CD4-positive, alpha-beta T cell treated with Interferon gamma for 1 hour (primary cell): ENCODE measurements at places on chromosomes 3 and 15.

DNA sequence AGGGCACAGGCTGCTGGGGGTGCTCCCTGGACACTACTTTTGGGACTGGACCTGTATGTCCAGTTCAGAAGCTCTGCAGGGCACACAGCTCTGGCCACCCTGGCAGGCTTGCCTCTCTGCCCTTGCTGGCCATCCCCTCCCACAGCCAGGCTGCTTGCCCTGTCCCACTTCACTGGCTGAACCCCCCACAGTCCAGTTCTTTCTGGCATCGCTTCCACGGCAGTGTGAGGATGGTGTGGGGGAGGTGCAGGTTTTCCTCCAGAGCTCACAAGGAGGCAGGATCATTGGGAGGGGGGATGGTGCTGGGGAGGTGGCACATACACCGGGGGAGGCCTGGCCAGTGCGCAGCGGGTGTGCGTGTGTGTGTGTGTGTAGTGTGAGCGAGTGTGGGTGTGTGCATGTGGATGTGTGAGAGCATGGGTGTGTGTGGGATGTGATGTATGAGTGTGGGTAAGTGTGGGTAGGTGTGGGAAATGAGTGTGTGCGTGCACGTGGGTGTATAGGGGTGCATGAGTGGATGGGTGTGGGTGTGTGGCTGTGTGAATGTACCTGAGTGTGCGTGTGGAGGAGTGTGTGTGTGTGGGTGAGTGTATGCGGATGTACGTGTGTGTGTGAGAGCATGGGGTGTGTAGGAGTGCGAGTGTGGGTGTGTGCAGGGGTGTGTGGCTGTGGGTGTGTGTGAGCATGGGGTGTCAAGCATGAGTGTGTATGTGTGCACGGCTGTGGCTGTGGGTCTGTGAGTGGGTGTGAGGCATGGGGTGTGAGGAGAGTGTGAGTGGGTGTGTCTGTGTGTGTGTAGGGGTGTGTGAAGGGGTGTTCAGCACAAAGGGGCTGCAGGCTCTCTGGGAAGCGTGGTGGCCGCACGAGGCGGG is 155.2 kb downstream of the NSMCE3 start:
- no peak for DNase-seq

DNA sequence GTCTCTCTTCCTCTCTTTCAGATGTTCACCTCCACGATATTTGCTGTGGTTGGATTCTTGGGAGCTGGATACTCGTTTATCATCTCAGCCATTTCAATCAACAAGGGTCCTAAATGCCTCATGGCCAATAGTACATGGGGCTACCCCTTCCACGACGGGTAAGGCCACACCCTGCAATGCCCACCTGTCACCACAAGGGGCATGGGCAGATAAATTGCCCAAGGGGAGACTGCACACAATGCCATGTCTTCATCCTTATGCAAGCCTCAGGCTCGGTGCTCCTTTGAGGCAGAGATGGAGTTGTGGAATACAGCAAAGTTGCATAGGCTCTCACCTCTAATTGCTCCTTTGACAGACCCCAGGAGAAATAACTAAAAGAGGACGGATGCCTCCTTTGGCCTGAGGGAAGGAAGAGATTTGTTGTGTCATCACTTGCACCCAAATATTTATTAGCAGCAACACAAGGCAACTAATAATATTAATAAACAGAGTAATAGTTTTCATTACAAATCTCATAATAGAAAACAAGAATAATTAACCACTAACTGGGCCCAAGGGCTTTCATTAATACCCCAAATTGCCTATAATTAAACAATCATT is 13.2 kb downstream of the TM4SF4 start:
- DNase-seq: no peak

DNA sequence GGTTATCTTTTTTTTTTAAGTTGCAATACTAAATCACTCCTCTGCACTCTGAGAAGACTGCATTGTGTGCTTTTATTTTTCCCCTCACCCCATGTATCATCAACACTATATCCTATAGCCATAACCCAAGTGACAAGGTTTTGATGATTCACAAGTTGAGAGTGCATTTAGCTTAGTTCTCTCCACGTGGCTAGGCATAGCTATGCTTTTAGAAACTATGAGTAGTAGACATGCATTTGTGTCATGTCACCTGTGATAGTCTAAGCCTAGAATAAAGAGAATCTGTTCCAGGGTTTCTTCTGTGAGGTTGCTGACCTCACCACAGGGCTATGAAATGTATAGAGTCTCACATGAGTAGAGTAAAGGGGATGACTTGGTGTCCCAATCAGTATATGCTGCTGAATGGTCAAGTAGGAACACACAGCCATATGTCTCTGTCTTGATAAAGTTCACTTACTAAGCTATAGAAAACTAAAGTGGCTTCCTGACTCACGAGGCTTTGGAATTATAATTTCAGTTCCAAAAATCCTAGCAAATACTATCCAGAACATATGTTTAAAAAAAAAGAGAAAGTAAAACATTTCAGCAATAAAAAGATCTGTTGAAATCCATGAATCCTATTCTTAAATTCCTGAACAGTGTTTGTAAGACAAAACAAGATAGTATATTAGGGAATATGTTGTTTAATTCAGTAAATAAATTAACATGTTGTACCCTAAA is 206.3 kb downstream of the LSAMP start:
- no peak for DNase-seq

- DNase-seq: no peak
These were observed 109.2 kb upstream of the ROBO2 start for GRCh38 chr3:76930712-76931111.

- no peak for DNase-seq
These were observed 24.4 kb upstream of the PLA2G4E start for GRCh38 chr15:42045211-42045615.

DNA sequence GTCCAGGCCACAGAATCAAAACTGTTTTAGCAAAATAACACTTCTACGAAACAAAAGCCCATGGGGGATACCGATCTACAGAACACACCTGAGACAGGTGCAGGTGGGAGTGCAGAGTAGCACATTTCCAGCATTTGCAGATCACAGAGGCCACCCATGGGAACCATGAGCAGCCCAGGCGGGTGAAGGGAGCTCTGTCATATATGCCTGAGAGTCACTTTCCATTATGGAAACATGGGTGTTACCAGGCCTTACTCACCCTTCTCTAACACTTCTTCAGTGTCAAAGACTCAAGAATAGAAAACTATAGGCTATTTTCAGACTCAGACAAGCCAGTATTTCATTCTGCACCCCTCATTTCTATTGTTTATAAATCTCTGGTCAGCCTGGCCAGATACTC is 3.5 kb downstream of the PLA1A start:
- no peak for DNase-seq

- no peak for DNase-seq
These were observed 21.7 kb downstream of the ZDHHC3 start for GRCh38 chr3:44954304-44954703.

DNA sequence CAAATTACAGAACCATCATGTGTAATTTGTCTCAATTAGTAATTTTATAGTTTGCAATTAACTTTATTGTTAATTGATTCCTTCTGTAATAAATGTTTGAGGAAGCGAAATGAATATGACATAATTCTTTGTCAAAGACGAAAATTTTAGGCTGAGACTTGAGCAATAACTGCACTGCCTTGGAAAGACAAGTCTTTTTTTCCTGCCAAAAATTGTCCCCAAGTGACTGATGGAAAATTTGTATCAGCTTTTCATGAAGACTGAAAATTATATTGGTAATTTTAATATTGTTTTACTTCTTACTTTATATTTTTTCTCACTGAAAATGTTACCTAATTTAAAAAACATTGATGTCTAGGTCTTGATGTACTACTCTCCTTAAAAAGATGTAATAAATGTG is 622.6 kb downstream of the NLGN1 start:
- DNase-seq: no peak

DNA sequence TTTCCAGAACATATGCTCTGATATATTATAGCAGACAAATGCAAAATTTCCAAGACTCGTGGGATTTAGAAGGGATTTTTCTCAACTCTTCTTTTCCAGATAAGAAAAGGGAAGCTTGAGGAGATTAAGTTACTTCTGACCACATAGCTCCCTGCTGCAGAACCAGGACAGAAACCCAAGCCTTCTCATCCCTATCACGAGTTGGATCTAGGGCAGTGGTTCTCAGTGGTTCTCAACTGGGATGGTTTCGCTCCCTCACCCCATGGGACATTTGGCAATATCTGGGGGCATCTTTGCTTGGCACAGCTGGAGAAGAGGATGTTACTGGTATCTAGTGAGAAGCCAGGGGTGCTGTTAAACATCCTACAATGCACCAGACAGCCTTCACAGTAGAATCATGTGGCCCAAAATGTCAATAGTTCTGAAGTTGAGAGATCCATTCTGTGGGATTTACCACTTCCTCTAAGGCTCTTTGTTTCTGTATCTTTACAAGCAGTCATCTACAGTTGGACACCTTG is 64.2 kb downstream of the LIPC start:
- DNase-seq: no peak

DNA sequence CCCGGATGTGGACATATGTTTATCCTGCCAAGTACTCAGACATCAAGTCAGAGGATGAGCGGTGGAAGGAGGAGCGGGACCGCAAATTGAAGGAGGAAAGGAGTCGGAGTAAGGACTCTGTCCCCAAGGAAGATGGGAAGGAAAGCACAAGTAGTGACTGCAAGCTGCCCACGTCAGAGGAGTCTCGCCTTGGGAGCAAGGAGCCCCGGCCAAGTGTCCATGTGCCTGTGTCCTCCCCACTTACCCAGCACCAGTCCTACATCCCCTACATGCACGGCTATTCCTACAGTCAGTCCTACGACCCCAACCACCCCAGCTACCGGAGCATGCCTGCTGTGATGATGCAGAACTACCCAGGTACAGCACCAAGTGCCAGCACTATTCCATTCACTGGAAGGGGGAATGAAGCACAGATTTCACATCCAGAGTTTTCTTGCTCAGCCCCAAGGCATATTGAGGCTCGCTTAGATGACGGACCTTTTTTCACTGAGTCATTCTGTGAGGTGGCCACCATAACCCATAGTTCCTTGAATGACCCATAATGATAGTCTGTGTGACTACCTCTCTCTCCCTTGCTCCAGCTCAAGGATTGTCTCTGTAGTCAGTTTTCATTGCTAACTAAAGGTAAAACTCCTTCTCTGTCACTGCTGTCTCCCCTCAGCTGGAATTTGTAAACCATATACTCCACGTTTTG is 97.1 kb downstream of the RBPMS2 start:
- no peak for DNase-seq

DNA sequence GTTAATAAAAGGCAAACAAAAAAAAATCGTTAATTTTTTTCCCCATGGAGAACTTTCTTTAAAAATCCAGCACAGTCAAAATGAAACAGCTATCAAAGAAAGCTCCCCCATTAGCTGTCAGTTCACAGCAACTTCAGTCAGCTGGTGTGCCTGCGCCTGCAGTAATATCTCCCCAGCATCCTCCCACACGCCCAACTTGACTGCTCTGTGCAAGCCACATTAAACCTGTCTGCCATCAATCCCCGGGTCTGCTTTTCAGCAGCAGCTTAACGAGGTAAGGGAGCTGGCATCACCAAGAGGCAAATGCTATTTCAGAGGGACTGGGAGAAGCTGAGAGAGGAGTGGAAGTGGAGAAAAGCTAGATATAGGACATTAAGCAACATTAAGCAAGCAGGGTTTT is 337.5 kb downstream of the GAP43 start:
- DNase-seq: no peak

DNA sequence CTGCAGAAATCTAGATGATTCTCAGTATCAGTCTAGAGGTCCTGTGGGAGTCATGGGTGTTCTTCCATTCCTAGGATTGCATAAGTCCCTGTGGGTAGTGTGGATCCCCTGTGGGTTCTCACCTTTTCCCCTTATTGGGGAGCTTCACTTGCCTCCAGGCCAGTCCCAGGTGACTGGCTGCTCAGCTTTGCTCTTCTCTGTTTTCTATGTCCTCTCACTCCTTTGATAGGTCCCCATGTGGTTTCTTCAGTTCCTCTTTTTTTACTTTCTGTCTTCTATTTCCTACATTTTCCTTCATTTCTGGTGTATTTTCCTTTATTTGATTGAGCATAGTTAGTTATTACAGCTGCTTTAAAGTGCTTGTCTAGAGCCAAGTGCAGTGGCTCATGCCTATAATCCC is 10.9 kb downstream of the TEX55 start:
- no peak for DNase-seq

GRCh38 chr3:167172377-167172776 is 207.7 kb downstream of the ZBBX start:
- no peak for DNase-seq

DNA sequence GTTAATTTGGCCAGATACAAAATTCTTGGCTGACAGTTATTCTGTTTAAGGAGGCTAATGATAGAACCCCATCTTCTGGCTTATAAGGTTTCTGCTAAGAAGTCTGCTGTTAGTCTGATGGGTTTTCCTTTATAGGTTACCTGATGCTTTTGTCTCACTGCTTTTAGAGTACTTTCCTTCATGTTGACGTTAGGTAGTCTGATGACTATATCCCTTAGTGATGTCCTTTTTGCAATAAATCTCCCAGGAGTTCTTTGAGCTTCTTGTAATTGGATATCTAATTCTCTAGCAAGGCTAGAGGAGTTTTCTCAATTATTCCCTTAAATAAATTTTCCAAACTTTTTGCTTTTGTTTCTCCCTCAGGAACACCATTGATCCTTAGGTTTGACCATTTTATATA is 114.1 kb upstream of the CDIN1 start:
- no peak for DNase-seq

DNA sequence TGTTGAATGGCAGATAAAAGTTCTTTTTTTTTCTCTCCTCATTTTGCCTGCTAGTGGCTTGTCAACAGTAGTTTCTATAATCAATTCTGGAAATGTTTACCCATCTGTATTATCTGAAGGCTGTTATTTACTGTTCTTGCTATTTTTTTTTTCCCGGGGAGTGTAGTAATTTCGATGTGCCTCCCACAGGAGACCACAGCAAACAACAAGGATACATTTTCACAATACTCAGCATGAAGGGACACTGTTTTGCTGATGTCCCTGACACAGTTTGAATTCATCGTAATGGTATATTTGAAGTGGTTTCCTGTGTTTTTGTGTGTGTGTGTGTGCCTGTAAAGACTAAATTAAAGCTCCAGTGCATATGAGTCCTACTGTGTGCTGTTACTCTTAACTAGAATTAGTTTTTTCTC is 92.1 kb upstream of the ICE2 start:
- DNase-seq: no peak

DNA sequence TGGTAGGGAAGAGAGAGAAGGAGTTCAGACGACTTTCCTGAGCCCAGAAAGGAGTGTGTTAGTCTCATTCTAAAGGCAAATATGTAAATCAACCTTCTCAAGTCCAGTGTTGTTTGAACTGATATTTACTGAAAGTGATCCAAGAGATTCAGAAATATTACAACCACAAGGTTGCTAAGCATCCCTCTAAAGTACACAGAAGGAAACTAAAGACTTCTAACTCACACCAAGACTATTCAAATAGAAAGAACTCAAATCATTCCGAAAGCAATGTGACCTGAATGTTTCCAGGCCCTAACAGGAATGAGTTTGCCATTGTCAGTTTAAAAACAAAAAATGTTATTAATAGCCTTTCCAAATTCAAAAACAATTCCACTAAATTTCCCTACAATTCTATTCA is 56.9 kb upstream of the VGLL3 start:
- DNase-seq: no peak

- no peak for DNase-seq
These were observed 166.9 kb upstream of the UMPS start for GRCh38 chr3:124563376-124563775.

- no peak for DNase-seq
These were observed 55.0 kb downstream of the MINDY4B start for GRCh38 chr3:150850191-150850590.
